ENCODE measurements at places on chromosomes 6 and 20.

GRCh38 chr6:80728830-80729229 is 622.4 kb downstream of the BCKDHB start:
- DNase-seq = no peak

- DNase-seq = no peak
Measured at GRCh38 chr6:34142061-34142998, 3.6 kb downstream of the GRM4 start.

DNA sequence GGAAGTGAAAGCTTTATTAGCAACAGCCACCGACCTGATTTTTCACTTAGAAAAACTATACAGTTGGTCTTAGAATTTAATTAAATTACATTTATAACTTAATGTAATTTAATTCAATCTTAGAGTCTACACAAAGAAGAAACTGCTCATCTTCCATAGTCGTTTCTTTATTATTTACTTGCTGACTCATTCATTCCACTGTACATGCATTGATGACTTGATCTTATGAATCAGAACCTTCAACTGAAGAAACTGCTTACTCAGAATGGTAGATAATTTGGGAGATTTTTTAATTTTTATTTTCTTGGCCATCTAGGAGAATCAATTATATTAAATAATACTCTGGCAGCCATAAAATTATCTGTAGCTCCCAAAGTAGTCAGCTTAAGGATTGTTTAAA is 1021.6 kb upstream of the FLRT3 start:
- no peak for DNase-seq

DNA sequence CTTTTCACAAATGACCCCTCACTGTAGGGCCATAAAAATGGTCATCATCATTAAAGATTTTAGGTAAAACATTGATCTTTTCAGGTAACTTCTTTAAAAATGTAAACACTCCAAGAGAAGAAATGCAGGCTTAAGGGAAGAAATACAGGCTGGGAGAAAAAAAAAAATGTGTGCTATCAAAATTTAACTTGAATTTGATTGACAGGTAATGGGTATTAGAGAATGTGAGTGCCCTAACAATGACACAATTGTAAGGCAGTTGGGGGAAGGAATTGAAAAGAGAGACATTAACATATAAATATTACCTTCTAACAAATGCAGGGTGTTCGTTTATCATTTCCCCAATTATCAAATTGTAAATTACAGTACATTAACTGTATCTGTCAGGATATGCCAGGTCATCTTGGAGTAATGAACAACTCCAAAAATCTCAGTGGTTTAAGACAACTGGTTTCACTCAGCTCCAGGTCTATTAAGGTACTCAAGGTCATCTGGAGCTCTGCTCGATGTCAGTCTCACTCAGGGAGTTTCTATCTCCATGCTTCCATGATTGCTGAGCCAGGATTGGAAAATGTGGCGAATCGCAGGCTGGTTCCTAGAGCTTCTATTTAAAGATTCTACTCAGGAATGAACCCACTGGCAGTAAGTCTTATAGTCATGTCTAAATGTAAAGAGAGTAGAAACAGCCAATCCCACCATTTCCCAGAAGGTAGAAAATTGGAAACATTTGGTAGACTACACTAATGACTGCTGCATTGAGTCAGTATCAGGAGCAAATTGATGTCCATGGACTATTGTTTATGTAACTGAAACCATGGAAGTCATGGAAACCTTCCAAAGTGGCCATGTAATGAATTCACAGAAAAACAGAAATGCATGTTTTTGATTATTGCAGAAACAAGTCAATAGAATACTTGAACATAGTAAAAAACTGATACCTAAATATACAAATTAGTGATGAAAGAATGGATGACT is 55.6 kb downstream of the FRK start:
- no peak for DNase-seq

- no peak for DNase-seq
Measured at GRCh38 chr6:38738261-38738660, 23.1 kb downstream of the DNAH8 start.

DNA sequence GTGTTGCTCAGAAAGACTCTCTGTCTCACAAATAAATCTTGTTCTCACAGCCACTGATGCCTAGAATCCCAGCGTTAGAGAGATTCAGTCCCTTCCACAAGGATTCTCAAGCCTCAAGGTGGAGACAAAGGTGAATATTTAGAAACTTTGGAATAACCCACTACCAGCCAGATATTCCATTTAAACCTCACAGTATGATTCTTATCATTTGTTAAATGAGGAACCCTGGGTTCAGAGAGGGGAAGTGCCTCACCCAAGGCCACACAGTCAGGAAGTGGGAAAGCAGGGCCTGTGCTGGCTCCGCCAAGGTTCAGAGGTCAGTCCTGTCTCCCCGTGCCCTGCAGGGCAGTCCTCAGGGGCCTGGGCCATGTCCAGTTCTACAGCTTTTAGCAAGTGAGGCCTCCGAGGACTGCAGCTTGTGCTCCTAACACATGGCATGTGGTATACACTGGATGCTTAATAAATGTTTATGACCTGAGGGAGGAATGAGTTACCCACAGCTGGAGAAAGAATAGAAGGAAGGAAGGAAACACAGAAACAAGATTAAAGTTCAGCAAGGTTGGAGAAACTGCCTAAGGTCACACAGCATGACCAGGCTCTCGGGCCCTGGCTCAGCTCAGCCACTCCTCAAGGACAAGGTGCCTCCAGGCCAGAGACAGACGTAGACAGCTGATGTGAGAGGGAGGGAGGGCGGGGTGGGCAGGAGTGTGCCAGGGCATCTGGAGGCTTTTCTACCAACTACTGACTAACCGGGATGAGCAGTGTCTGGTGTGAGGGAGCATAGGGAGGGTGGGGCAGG is 3.9 kb upstream of the TGM2 start:
- DNase-seq = peak; percentile 48

GRCh38 chr6:123747515-123747914 is 56.1 kb upstream of the NKAIN2 start:
- DNase-seq = no peak

- DNase-seq = no peak
Measured at GRCh38 chr6:79941489-79942151, 5.7 kb downstream of the ELOVL4 start.

DNA sequence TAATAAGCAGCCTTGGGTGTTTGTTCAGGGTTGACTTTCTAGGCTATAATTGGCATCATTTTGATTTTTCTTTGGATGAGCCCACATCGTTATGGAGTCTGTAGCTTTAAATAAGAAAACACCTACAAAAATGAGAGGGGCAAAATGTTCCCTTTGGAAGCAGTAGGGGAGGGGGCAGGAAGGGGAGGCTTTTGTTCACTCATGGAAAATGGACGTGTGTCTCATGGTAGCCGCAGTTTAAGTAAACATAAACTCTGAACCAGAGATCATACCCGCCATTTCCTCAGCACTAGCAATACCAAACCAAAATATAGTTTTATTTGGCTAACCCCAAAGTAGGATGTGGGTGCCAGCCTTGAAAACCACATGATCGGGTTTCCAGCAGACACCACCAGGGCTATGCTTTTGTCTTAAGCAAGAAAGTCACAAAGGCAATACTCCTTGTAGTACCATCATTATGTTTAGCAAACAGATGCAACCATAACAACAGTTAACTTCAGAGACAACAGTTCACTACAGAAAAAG is 572.5 kb upstream of the JAG1 start:
- no peak for DNase-seq

DNA sequence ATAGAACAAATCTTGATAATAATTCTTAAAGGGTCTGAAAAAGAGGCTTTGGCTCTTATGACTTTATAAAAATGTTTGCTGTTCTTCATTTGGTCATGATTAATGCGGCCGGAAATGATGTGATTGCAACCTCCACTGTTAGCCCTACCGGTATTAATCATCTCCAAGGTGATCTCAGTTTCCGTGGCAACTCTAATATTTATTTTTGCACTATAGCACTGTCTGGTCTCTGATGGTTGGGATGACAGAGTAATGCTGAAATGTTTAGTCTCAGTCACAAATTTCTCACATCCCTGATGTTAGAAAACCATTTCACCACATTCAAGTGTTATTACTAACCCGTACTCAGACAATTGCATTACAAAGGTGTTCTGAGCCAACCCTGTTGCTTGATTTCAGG is 87.4 kb downstream of the TMEM200A start:
- no peak for DNase-seq

GRCh38 chr6:107691062-107691751 is 132.9 kb downstream of the SCML4 start:
- DNase-seq = no peak

GRCh38 chr6:129114636-129115391 is 231.9 kb downstream of the LAMA2 start:
- DNase-seq = no peak

DNA sequence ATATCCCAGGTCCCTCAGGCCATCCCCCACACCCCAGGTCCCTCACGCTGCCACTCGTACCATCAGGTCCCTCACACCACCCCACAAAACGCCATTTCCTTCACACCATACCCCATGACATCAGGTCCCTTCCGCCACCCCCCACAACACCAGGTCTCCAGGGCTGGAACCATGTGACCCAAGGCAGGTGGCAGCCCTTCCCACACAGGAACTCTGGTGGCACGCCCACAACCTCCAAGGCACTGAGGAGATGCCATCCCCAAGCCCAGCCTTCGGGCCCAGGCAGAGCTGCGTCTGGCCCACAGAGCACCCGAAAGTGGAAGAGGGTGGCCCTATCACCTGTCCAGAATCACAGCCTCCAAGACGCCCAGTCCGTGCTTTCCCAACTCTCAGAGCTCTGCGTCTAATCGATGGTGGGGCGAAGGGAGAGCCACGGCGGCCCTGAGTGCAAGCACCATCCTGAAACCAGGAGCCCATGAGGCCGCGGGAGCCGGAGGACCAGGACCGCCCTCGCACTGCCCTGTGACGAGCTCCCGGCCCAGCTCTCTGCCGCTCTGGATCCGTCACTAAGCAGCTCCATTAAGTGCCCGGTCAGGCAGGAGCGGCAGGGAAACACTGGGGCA is 12.7 kb downstream of the TAF4 start:
- DNase-seq = no peak

DNA sequence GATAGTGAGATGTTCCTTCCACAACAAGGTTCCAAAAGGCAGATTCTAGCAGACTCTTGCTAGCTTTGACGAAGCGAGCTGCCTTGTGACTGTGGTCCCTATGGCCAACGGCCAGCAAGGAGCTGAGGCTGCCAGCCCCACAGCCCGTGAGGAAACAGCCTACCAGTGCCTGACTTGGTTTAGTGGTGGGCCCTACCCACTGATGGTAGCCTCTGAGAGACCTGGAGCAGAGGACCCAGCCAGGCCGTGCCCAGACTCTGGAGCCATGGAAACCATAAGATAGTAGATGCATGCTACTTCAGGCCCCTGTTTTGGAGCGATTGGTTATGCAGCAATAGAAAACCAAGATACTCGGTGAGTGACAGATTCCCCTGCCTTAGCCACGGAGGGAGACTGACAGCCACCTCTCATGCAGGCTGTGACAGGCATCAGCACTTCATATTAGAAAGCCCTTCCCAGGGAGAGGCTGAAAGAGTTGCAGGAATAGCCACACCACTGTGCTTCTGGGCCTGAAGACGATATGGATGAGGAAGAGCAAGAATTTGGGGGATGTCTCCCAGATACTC is 19.2 kb downstream of the PSMG4 start:
- no peak for DNase-seq

- DNase-seq = peak; percentile 59
Measured at GRCh38 chr6:82270881-82271635, 23.5 kb upstream of the IBTK start.

GRCh38 chr6:43231053-43231452 is 1.8 kb upstream of the DNPH1 start:
- DNase-seq = no peak

DNA sequence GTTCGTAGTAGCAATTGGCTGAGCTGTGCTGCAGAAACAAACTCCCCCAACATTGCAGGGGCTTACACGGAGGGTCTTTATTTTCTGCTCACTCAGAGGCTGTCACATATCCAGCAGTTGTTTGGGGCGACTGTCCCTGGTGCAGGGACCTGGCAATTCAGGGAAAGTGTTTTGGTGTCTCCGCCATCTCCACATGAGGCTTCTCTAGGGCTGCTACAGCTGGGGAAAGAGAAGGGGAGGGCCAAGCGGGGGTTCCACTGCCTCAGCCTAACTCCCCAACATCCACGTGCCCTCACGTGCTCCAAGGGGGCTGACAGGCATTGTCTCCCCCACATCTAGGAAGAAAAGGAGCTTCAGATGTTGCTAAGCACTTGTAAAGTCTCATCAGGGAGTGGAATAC is 61.3 kb upstream of the NXT1 start:
- DNase-seq = no peak

GRCh38 chr6:161302949-161303348 is 29.1 kb upstream of the AGPAT4 start:
- DNase-seq = no peak

DNA sequence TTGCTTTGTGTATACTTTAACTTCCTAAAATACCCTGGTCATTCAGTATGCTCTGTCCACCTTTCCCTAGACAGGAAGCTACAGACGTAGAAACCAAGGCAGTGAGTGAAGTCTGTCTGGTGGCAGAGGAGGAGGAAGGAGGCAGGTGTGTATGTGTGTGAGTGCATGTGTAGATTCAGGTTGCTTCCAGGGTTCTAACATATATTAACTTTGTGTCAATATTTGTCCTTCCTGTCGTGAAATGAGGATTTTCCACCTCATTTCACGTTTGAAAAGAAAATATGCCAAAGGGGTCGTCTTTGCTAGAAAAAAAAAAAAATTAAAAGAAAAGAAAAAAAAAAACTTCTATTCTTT is 411.5 kb downstream of the PKHD1 start:
- no peak for DNase-seq

GRCh38 chr6:94272327-94272726 is 853.0 kb upstream of the EPHA7 start:
- no peak for DNase-seq

GRCh38 chr6:132612449-132613108 is 11.5 kb downstream of the TAAR2 start:
- DNase-seq = peak; percentile 43

DNA sequence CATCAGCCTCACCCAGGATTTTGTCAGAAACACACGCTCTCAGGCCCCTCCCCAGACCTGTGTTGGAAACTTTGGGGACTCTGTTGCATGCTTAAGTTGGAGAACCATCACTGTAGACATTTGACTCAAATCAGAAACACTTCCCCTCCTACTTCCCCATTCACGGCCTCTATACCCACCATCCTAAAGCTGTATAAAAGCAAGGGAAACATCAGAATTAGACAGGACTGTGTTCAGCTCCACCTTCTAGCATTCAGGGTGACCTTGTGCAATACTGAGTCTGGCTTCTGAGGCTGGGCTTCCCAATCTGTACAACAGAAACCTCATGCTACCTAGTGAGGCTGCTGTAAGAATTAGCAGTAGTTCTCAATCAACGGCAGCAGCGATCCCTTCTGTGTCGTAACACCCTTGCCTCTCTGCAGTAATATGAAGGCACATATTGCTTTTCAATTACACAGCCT is 252.3 kb downstream of the LY86 start:
- no peak for DNase-seq

- DNase-seq = no peak
Measured at GRCh38 chr6:151385177-151385576, 6.2 kb downstream of the ZBTB2 start.

- no peak for DNase-seq
Measured at GRCh38 chr6:158655569-158656450, 6.0 kb downstream of the SYTL3 start.

GRCh38 chr6:111354758-111355555 is 128.1 kb downstream of the REV3L start:
- no peak for DNase-seq

- DNase-seq = peak; percentile 80
Measured at GRCh38 chr6:106360410-106360988, at the start of gene CRYBG1. Gene CRYBG1, plus strand, starts transcription at chr6:106360717. Its CDS starts 192 bp downstream, at chr6:106360909.

- no peak for DNase-seq
Measured at GRCh38 chr6:125303512-125303854, 1.7 kb upstream of the HDDC2 start.

GRCh38 chr20:47428851-47429336 is 72.4 kb upstream of the ZMYND8 start:
- no peak for DNase-seq

Data from SW480 (cell line).